ENCODE measurements at places on chromosomes 6 and 20. TPM values are rescaled to one million over a fixed set of nuclear protein-coding genes. Genes with fewer than 3 reads are reported as not detected.

OOEP gene
- total RNA-seq: not detected

ASIP gene
- not detected for total RNA-seq

MYL9 gene
- total RNA-seq: 23.5 TPM

GGTLC1 gene
- not detected for total RNA-seq

LY6G5C gene
- not detected for total RNA-seq

DNA sequence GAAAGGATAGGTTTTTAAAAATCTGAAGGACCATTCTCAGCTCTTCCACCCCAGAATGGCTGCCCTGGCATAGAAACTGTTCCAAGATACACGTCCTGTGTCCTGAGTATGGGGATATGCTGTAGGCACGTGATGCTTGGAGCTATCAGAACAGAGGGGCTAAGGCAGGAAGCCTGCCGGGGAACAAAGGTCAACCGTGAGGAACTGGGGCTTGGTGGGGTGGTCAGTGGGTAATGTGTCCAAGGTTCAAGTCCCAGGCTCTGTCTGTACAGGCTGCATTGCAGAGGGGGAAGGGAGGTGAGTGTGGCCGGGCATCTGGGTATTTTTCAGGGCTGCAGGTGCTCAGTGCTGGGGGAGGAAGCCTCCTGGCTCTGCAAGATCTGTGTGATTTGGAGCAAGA, 479.6 kb upstream of the CHD6 start:
- H3K27ac ChIP-seq: no peak overlapping the region
- H3K27me3 ChIP-seq: no peaks in the 10 kb centered on the region
- H3K36me3 ChIP-seq: peaks cover 4% of the 10 kb centered on the region
- no peak for DNase-seq
- no peaks in the 10 kb centered on the region for H3K4me1 ChIP-seq
- no peak overlapping the region for H3K4me3 ChIP-seq

GRCh38 chr6:158978757-158979156, 21.2 kb downstream of the RSPH3 start:
- no peaks in the 10 kb centered on the region for H3K4me1 ChIP-seq
- no peaks in the 10 kb centered on the region for H3K36me3 ChIP-seq
- DNase-seq: no peak
- H3K4me3 ChIP-seq: no peak overlapping the region
- no peaks in the 10 kb centered on the region for H3K27me3 ChIP-seq

Data from GM23338 (cell line).